Thoracic aorta (tissue), 2 donors: ENCODE measurements at places on chromosomes 1 and 21. TPM values are rescaled to one million over a fixed set of nuclear protein-coding genes. Genes with fewer than 3 reads are reported as not detected.

DNA sequence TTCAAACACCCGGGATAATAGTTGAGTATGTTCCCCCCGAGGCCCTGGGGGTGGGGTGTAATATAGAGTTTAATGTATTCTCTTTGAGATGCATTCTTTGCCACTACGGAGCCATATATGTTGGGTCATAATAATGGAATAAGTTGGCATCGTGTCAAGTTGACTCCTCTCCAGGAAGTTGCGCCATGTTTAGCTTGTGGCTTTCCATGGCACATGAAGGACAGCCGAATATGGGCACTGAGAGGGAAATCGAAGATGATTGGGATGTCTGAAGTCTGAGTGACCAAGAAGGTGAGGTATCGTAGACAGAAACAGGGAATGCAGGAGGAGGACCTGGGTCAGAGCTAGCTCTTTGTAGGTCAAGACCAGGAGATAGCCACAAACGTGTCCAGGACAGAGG, 92.6 kb downstream of the PAX7 start:
- no peak for DNase-seq

The USP25 gene
- 43.5 TPM for total RNA-seq

The NPHS2 gene
- not detected for total RNA-seq

DNA sequence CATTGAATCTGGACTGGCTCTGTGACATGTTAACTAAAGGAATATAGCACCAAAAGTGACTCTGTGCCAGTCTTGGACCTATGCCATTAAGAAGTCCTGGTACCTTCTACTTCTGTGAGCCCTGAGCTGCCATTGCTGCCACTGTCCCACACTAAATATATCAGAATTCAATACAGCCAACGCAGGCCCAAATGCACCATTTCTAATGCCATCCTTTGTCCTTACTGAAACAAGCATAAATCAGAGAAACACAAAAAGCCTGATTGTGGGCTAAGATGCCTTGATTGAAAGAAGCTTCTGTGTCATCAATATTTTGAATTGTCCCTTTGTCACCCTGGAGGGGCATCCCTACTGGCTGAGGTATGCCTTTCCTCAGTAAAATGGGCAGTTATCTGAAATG, 66.9 kb upstream of the NEK2 start:
- DNase-seq, result no peak

GRCh38 chr21:37474342-37474741, 107.8 kb downstream of the DYRK1A start:
- DNase-seq, result no peak
